Renal cortical epithelial cell (primary cell): ENCODE measurements at places on chromosomes 1 and 21. TPM values are rescaled to one million over a fixed set of nuclear protein-coding genes. Genes with fewer than 3 reads are reported as not detected.

GRCh38 chr1:67489643-67490042 is 59.4 kb upstream of the SERBP1 start:
- DNase-seq = peak; percentile 58

DNA sequence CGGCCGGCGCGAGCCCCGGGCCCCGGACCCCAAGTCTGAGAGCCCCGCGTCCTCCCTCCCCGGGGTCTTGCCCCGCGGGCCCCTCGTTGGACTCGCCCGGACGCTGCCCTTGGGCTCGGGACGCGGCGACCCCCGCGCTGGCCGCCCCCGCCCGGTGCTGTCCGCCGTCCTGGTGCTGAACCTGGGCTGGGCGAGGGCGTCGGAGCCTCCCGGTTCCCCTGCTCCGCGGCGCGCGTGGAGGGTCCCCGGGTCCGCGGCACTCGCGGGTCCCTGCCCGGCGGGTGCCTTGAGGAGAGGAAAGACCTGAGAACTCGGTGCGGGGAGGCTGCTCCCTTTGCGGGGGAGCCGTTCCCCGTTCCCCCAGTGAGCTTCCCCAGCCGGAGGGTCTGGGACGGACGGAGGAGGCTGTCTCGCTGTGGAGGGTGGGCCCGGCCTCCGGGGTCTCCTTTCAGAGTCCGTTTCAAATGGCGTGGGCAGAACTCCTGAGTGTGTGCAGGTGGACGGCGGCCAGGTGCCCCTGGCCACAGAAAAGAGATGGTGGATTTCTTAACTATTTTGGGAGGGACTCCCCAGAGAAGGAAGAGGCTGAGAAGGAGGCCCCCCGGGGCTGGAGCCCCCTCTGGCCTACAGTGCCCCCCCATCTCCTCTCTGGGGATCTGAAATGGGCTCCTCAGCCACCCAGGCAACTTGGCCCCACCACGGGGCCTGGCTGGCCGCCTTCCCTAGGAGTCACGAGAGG is 595 bp downstream of the GABRD start:
- DNase-seq = no peak

- DNase-seq = peak; percentile 66
Measured at GRCh38 chr1:60345621-60346020, 272.1 kb upstream of the C1orf87 start.

DNA sequence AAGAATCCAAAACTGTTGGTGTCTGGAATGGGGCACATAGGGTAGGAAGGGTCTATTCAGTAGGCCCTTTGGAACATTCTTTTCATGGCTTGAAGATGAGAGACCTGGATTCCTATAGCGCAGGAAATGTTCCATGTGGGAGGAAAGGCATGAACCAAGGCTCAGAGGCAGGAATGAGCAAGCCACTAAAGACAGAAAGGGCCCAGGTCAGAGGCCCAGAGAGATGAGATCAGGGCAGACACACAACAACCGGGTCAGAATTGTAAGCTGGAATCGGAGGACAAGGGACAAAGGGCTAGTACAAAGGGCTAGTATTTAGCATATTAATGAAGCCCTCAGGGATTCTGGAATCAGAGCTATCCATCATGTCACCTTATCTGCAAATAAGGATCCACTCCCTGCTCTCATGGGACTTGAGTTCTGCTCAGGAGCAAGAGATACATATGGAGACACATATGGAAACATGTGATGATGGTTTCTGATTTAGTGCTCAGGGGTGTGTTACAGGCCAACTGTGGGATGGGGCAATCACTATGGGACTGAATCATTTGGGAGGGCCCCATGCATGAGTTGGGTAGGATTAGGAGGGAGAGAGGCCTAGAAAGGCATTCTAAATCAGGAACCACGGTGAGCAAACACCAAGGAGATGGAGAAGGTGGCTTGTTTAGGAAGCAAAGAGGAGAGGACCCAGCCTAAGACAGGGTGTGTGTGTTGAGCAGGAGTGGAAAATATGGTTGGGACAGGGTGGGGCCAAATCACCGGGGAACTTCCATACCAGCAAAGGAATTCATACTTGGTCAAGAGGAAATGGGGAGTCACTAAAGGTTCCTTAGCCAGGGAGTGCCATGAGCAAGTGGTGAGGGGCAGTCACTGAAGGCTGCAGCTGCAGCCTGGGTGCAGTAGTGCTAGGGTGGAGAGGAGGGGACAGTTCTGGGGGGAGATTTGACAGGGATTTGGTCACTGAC is 8.6 kb downstream of the NECTIN4 start:
- no peak for DNase-seq

GRCh38 chr1:98556521-98557158 is 104.9 kb upstream of the SNX7 start:
- peak; percentile 55 for DNase-seq

DNA sequence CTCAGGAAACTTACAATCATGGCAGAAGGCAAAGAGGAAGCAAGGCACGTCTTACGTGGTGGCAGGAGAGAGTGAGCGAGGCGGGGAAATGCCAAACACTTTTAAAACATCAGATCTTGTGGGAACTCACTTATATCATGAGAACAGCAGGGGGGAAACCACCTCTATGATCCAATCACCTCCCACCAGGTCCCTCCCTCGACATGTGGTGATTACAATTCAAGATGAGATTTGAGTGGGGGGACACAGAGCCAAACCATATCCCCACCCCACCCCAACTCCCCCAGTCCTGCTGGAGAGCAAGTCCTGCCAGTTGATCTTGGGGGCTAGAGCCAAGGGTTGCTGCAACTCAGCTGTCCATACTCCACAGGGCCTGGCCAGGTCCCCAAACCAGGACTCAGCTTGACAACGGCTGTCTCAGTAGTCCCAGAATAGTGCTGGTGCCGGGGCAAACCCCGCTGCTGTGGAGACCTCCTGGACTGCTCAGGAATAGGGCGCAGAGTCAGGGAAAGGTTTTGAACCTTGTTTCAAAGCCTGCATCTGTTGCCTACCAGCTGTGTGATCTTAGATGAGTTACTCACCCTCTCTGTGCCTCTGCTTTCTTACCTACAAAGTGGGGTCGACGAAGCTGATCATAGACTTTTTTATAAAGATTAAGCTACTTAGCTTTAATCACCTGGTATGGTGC is 79.5 kb downstream of the STUM start:
- DNase-seq = no peak

GRCh38 chr1:106268070-106268469 is 788.4 kb upstream of the PRMT6 start:
- no peak for DNase-seq

GRCh38 chr1:21257431-21258135 is 32.7 kb downstream of the ECE1 start:
- DNase-seq = no peak

- no peak for DNase-seq
Measured at GRCh38 chr1:90381598-90381997, 335.5 kb downstream of the BARHL2 start.

- DNase-seq = no peak
Measured at GRCh38 chr1:168498956-168499687, 44.7 kb downstream of the XCL2 start.

GRCh38 chr1:16199157-16199501 is 13.3 kb downstream of the ARHGEF19 start:
- no peak for DNase-seq

GRCh38 chr1:112701227-112702066 is 5.5 kb downstream of the RHOC start:
- DNase-seq = no peak

GRCh38 chr1:119080586-119080985 is 59.9 kb downstream of the WARS2 start:
- peak; percentile 95 for DNase-seq

GRCh38 chr1:164534863-164535610 is 23.9 kb upstream of the PBX1 start:
- DNase-seq = no peak

DNA sequence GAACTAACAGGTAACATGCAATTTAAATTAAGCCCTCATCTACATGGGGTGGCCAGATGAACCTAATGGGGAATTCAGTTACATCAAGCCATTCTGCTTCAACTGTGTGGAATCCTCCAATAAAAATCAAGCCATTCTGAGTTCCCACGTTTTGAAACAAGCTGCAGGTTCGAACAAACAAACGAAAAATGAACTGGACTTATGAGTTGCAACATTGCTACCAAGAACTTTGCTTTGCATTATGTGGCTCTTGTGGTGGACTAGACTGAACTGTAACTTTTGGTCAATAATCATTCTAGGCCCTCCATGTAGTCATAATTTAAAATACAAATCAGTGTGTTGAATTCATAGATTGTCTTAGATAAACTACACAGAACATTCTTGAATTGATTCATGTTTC is 517.2 kb downstream of the PTBP2 start:
- no peak for DNase-seq

DNA sequence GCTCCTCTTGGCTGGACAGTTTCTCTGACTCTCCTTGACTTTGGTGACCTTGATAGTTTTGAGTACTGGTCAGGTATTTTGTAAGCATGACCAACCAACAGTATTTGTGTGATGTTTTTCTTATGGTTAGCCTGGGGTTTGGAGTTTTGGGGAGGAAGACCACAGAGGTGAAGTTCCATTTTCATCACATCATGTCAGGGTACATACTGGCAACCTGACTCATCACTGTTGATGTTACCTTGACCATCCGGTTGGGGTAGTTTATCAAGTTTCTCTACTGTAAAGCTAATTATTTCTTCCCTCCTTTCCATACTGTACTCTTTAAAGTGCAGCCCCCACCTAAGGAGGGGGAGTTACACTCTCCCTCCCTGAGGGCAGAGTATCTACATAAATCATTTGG is 13.4 kb downstream of the OSCP1 start:
- DNase-seq = peak; percentile 88

DNA sequence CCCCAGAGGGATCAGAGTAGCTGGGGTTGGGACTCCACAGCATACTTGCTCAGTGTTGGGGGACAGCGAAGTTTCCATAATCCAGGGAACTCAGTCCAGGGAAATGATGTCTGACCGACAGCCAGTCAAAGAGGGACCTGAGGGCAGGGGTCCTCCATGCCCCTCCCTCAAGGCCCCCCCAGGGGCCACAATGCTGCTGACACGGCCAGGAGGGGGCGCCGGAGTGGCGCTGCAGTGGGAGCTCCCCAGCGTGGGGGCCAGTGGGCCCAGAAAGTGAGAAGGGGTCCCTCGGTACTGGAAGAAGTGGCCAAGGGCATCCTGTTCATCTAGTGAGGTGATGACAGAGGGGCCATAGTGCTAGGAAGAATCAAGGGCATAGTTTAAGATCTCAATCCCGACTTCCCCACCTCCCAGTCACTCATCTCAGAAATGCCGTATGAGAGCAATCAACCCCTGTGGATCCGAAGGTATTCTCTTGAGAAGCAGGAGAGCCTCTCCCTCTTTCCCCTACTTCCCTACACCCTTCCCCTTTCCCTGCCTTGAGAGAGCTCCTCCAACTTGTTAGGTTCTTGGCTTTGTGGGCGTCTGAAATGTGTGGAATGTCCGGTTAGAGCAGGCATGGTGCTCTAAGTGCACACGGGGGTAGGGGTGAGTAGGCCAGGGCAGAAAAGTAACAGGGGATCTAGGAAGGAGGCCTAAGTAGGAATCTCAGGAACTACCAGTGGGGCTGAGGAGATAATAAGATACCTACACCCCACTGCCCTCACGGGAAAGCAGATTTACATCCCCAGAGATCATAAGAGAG is 4.1 kb downstream of the NUDT17 start:
- peak; percentile 77 for DNase-seq

DNA sequence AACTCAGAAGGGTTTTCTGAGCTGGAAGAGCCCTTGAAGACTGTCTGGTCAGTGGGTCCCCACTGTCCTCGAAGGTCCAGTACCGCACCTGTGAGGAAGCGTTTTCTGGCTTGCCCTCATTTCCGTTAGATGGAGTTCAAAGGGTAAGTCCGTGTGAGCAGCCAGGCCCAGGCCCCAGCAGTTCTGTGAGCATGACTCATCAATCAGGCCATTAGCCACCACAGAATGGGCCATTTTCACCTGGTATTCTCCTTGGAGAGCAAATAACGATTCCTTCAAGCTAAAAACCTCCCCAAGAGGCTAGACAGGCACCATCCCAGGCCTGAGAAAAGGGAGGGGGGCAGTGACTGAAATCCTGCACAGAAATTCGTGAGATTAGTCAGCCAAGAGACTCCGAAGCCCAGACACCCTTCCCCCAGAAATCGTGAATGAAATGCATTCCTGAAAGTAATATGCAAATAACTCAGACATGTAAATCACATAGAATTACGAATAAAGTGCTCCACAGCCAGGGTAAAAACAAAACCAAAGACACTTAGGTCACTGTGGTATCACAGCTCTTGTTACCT is 66.0 kb downstream of the BCAR3 start:
- DNase-seq = peak; percentile 90

GRCh38 chr1:225750875-225751824 is 26.5 kb upstream of the SRP9 start:
- DNase-seq = no peak

DNA sequence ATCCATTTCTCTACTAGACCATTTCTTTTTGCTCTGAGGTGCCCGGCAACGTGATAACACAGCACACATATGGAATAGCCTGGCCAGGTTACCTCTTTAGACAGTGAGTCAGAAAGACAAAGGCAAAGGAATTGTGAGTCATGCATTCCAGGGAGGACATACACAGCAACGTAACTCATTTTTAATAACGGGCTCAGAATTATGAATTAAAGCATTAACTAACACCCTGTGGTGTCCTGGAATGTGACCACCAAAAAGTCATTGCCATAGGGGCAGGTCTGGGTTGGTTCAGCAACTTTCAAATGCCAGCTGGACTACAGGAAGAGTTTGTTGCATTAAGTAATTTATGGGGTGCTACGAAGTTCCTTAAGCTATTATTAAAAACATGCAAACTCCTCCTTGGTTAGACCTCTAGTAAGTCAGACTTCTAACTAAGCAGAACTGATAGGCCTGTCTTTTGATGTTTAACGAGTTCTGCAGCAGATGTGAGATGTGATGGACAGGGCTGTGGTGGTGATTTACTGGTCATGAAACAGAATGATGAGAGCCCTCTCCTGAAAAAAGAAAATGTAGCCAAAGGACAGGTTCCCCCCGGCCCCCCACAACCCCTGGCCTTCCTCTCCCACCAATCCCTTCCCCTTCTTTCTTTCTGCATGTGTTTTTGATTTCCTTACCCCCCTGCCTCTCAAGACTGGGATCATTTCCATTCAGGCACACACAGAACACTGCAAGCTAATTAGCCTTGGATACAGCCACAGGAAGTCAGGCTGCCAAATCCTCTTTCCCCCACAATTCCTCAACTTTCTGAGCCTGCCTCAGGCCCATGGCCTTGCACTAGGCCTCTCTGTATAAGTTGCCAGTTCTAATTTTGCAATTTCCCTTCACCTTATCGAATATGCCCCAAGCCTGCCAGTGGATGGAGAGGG is 88.9 kb upstream of the HAO2 start:
- peak; percentile 83 for DNase-seq

GRCh38 chr1:75265792-75266191 is 131.6 kb downstream of the LHX8 start:
- DNase-seq = peak; percentile 51

The GSTM2 gene
- 1.4 and 14.7 TPM in 2 replicates for total RNA-seq

The RHBDL2 gene
- total RNA-seq = 1.8 and 2.6 TPM in 2 replicates

The NBPF6 gene
- not detected in 2 replicates for total RNA-seq

The AK5 gene
- total RNA-seq = 15.6 and 27.4 TPM in 2 replicates

The FAM167B gene
- total RNA-seq = 0.20 TPM in 1 of 2 replicates, not detected in the other

The AKR7A3 gene
- total RNA-seq = 0.55 and 1.6 TPM in 2 replicates

The STYXL2 gene
- total RNA-seq = 0.05 TPM in 1 of 2 replicates, not detected in the other

The VANGL2 gene
- total RNA-seq = 4.2 and 17.7 TPM in 2 replicates

The HFM1 gene
- total RNA-seq = 0.35 and 0.65 TPM in 2 replicates
